ENCODE measurements at places on chromosomes 6 and 20. TPM values are rescaled to one million over a fixed set of nuclear protein-coding genes. Genes with fewer than 3 reads are reported as not detected.

DNA sequence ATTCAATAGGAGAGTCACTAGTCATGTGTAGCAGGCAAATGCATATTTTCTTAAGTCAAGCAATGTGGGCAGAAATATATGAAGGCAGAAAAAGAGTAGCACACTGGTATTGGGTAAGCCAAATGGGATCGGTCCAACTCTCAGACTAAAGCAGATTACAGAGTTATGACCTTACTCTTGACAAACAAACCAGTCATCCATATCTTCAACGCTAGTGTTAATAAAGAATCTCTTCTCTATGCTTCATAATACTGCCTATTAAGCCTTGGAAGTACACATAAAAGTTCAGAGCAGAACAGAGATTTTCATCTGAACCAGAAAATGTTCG is 320.2 kb upstream of the JARID2 start:
- no peak overlapping the region for H3K4me3 ChIP-seq
- no peaks in the 10 kb centered on the region for H3K36me3 ChIP-seq
- no peaks in the 10 kb centered on the region for H3K27me3 ChIP-seq
- no peak overlapping the region for H3K27ac ChIP-seq

GRCh38 chr6:145340256-145340655 is 395.1 kb downstream of the EPM2A start:
- H3K27me3 ChIP-seq = no peaks in the 10 kb centered on the region
- no peak overlapping the region for H3K4me3 ChIP-seq
- no peak overlapping the region for H3K27ac ChIP-seq
- DNase-seq = no peak
- no peaks in the 10 kb centered on the region for H3K36me3 ChIP-seq

DNA sequence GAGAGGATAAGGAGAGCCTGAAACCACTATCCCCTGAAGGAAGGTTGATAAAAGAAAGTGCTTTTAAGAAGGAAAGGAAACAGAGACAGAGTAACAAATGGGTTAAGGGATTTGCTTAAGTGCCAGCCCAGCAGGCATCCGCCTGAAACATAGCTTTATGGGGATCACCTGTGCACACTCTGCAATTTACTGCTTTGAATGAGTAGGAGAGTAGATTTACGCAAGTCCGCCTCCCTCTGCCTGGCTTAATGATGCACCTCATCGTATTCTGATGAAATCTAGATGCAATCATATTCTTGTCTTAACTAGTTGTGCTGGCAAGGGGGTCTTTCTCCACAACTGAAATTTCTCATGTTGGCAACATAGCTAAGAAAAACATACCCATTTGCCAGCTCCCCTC is 101.1 kb upstream of the ID4 start:
- no peak overlapping the region for H3K4me3 ChIP-seq
- H3K36me3 ChIP-seq = no peaks in the 10 kb centered on the region
- H3K27me3 ChIP-seq = peaks cover 6% of the 10 kb centered on the region
- DNase-seq = no peak

- H3K27ac ChIP-seq = no peak overlapping the region
- no peaks in the 10 kb centered on the region for H3K4me1 ChIP-seq
- no peaks in the 10 kb centered on the region for H3K36me3 ChIP-seq
- H3K27me3 ChIP-seq = peaks cover 14% of the 10 kb centered on the region
These were observed 116.5 kb downstream of the EDN3 start for GRCh38 chr20:59416916-59417315.

- H3K4me1 ChIP-seq = peaks cover 38% of the 10 kb centered on the region
- H3K36me3 ChIP-seq = peaks cover 2% of the 10 kb centered on the region
- no peak overlapping the region for H3K4me3 ChIP-seq
These were observed 116.6 kb downstream of the JARID2 start for GRCh38 chr6:15362274-15363160.

Gene KIFC1
- 0.60 TPM for total RNA-seq

All from naive thymus-derived CD8-positive, alpha-beta T cell (primary cell).